ENCODE measurements at places on chromosomes 2 and 18. TPM values are rescaled to one million over a fixed set of nuclear protein-coding genes. Genes with fewer than 3 reads are reported as not detected.

GRCh38 chr2:216023055-216023648 is 9.8 kb upstream of the MREG start:
- no peak for DNase-seq

- DNase-seq: no peak
These were observed 112.1 kb downstream of the GLI2 start for GRCh38 chr2:120847700-120848321.

- no peak for DNase-seq
These were observed 39.6 kb downstream of the DCDC2C start for GRCh38 chr2:3742743-3743508.

GRCh38 chr18:24475926-24476589 is 15.6 kb downstream of the HRH4 start:
- DNase-seq: no peak

- no peak for DNase-seq
These were observed 499.0 kb downstream of the CPS1 start for GRCh38 chr2:211055438-211055837.

DNA sequence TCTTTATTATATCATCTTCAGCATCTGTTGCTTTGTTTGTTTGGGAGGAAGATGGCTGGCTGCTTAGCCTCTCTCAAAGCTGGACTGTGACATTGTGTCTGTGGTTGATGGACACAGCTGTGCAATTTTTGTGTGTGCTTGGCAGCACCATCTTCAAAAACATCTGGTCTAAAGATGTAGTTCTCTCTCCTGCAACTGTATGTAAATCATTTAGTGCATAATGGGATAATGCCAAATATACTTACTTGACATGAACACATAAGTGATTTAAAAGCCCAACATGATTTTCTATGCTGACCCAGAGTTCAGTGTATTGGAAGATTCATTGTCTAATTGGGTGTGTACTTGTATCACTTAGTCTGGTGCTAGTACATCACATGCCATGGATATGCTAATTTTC is 112.2 kb downstream of the MAP4K4 start:
- DNase-seq: no peak

DNA sequence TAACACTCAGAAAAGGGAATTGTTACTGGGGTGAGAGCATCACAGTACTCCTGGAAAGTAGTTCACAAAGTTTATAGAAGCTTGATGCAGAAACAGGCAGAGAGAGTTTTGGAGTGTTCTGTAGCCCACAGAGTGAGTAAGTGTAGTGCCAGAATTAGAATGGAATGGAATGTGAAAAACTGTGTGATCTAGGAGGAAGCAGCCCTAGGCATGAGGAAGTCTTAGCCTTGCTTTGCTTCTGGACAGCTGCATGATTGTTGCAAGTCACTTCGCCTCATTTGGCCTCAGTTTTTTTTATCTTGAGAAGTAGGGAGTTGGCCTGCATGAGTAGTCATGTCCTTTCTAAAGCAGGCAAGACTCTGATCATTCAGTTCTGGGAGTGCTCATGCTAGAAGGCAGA is 10.9 kb downstream of the SERPINB12 start:
- no peak for DNase-seq

DNA sequence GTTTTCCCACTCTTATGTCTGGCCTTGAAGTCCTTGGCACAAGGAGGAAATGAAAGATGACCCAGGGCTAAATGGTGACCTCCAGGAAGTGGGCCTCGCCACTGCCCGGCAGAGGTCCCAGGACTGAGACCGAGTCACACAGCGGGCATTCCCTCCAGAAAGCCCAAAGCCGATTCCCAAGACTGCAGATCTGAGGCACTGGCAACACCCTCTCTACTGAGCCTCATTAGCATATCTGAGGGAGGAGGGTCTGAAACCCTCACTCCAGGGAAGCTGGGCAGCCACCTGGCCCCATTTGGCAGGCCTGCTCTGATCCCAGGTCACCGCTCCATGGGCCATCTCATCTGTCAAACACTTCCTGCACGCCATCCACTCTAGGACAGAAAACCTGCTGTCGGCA is 29.1 kb downstream of the FAM178B start:
- DNase-seq: no peak

- no peak for DNase-seq
These were observed 25.4 kb downstream of the HPCAL1 start for GRCh38 chr2:10327896-10328669.

- DNase-seq: no peak
These were observed 19.5 kb upstream of the ZDBF2 start for GRCh38 chr2:206255003-206255402.

DNA sequence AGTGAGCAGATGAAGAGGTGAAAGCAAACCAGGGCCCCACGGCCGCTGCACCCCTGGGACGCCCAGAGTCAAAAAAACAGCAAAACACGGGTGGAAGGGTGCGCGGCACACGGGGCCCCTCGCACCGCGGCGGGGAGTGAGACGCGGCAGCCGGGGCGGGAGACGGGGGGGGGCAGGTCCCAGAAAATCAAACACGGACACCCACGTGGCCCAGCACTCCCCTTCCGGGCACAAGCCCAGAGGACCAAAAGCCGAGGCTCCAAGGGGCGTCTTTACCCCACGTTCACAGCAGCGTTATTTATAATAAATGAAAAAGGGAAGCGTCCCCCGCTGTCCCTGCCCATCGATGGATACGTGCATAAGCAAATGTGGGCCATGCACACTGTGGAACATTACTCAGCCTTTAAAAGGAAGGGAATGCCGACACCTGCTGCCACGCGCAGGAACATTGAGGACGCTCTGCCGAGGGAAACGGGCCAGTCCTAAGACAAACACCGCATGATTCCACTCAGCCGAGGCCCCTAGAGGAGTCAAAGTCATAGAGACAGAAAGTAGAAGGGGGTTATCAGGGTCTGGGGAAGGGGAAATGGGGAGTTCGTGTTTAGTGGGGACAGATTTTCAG is 677 bp upstream of the COPS9 start:
- DNase-seq: no peak

DNA sequence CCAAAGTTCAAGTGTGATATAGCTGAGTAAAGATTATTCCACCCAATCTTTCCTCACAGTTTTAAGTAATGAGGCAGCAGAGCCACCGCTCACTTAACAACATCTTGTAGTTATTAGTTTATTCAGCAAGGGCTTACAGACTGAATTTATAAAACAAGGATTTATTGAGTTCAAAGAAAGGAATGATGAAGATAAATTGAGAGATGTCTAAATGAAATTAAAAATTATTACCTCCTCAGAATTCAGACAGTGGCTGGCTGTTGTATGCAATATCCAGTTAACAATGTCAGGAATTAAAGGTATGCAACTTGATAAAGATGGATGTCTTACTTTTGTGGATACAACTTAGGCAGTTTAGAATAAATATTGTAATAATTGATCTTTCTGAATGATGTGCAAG is 927.3 kb upstream of the CDH2 start:
- no peak for DNase-seq

GRCh38 chr2:227378371-227378782 is 729 bp downstream of the TM4SF20 start:
- DNase-seq: no peak

DNA sequence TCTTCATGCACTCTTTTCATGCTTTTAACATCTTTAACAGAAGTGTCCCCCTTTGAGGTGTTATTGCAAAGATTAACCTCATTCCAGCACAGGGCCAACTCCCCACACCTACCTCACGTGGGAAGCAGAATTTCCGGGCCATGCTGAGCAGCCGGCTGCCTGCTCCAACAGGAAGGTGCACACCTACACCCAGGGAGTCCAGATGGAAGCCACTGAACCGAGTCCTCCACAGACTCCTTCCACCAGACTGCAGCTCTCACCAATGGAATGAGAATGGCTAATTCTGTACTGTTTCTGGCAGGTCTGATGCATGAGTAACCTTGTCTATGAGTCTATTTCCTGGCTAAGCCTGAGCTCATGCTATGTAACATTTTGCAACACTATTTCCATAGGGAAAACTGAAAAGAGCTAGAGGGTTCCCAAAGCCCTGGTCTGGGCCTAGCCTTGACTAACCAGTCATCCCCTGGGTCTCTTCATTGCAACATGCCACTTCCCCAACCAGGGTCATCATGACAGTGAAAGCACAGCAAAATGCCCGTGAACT is 11.0 kb downstream of the ERFE start:
- peak; percentile 78 for DNase-seq

DNA sequence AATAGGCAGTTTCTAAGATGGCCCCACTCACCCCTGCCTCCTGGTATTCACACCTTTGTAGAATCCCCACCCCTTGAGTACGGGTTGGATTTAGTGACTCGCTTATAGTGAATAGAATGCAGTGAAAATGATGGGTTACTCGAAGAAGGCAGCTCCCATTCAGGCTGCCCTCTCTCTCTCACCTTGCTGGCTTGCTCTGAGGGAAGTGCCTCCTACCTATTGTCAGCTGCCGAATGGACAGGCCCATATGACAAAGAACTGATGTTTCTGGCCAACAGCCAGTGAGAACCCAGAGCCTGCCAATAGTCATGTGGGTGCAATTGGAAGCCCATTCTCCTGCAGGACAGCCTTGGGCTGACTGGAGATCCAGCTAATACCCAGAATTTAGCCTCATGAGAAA is 22.1 kb upstream of the RNF103 start:
- DNase-seq: no peak

DNA sequence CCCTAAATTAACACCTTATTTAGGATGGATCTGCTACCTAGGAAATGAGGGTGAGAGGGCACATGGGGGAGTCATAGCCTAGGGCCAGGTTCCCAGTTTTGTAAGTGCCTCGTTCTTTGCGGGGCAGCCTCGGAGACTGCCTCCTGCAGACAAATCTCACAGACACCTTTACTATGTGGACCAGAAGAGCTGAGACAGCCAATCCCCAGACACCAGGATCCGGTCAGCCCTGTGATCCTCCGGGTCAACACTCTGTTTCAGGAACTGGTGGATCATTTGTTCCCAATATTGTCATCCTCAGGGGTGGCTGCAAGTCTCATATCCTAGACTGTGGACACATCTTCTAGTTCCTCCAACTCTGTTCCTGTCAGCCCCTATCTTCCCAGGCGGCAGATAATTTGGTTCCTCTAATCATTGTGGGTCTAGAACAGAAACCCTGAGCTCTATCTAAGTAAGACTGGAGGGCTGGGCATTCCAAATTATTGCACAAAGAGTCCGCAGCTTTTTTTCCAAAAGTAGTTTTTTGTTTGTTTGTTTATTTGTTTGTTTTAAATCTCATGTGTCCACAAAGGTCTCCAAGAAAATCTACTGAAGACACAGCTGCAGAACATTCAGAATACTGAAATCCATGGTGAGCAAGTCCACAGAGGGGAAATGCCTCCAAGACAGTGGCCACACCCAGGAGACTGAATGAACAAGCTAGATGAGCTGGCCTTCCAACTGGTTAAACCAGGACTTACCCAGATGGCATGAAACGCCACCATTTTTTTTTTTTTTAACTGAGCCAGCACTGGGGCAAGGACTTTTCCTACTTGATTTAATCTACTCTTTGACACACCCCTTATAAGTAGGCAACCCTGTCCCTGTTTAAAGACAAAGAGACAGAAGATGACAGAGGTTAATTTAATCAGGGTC is 6.2 kb upstream of the GDF7 start:
- no peak for DNase-seq

DNA sequence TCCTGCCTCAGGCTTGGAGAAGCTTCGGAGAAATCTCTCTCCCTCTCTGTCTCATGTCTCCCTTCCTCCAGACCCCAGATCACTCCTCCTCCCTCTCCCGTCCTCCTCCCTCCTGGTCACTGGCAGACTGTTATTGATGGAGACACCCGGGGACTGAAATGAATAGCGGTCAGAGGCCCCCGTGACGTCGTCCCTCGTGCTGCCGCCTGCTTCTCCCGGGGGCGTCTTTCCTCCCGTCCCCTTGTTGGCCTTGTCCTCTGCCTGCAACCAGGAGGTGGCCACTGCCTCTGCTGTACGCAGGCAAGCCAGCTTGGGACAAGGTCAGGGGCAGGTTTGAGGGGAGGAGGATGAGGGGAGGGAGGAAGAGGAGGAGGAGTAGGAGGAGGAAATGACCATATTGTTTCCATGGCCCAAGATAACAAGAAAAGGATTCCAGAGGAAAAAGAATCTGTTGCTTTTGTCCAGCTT is 78.2 kb downstream of the CELF4 start:
- no peak for DNase-seq

DNA sequence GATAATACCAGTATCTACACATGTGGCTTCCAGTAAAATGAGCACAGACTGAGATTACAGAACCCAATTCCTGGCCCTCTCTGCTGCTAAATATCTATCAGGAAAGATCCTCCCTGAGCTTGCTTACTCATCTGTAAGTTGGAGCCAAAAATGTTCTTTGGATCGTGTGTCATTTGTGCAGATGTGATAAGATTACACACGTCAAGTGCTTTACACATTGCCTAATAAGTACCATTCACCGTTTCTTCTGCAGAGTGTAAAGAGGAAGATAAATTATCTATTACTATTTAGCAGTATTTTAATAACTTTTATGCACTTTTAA is 23.2 kb upstream of the SLC20A1 start:
- no peak for DNase-seq

DNA sequence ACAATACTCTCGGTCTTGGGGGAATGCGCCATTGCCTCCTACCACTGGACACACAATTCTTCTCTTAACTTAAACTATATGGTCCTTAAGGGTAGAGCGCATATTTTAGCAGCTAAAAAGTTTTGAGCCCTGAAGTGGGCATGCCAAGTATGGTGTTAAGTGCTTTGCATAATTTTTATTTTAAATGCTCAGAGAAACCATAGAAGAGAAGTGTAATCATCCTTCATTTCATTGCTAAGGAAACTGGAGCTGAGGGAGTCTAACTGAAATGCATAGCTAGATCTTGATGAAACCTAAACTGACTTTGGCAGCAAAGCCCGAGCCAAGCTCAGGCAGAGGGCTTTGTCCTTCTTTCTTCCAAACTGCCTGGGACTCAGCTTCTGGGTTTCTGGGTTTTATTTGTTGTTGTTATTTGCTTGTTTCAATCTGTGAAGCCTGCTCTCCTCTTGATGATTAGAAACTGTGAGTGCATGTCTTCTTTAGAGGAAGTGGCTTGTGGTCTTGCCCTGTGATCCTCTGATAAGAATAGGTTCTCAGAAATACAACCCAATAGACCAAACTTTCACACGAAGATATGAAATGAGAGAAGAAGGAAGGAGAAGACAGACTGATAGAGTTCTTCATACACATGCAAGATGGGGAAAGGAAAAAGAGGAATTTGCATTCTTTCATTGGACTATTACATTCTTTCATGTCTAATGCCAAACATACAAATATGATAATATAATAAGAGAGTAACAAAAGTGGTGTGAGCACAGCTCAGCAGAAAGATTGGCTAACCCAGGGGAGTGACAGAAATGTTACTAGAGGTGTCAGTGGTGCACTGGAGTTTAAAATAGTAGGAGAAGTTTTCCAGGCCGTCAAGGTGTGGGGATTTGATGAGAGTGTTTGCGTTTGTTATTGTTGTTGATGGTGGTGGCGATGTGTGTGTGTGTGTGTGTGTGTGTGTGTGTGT is 7.5 kb upstream of the RNF144A start:
- DNase-seq: no peak

GRCh38 chr2:57821088-57821487 is 225.5 kb upstream of the VRK2 start:
- no peak for DNase-seq

ANTXR1 gene
- 52.2 TPM for total RNA-seq

NT5C1B gene
- not detected for total RNA-seq

TM4SF20 gene
- total RNA-seq: not detected

NPHP1 gene
- 4.0 TPM for total RNA-seq

CNGA3 gene
- total RNA-seq: not detected

EPB41L5 gene
- 15.4 TPM for total RNA-seq

CNDP1 gene
- total RNA-seq: not detected

ZDBF2 gene
- total RNA-seq: 7.2 TPM
